ENCODE measurements at places on chromosomes 16 and 17.
A peak's percentile ranks its signal among the peaks of the same experiment; 100 is the strongest.

GRCh38 chr17:12983991-12984884 lies 33.6 kb downstream of the ELAC2 start:
- peak; percentile 94 for DNase-seq

- no peak for DNase-seq
These were observed 173.9 kb downstream of the SALL1 start for GRCh38 chr16:50977138-50977537.

- DNase-seq = peak; percentile 52
These were observed 32.8 kb downstream of the MYO15A start for GRCh38 chr17:18141210-18141803.

DNA sequence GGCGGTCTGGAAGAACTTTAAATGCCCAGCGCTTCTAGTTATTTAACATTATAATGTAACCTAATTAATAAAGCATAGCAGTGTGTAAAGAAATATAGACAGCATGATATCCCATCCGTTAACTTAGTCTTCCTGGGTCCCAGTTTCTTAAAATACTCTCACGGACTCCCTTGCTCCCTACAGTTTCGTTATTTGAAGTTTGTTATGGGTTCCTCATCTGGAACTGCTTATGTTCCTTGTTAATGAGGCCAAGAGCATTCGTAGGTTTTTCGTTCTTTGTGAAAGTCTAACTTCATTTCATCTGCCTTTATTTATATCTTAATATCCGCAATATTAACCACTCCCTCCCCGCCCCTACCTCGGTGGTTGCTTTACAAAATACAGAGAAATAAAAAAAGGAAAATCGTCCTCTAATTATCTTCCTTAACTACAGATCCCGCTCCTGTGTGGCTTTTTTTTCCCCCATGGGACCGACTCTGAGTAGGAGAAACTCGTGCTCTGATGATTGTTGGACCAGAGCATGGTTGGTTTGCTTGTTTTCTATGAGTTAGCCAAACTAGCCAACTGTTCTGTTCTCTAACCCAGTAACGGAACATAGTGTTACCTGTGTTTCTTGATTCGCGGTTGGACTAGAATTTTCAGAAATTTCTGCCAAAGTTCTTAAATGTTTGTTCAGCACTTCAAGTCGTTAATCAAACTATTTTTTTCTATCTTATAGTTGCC lies 863 bp downstream of the ADPRM start:
- peak; percentile 41 for DNase-seq

GRCh38 chr17:68684949-68685357 lies 83.8 kb upstream of the FAM20A start:
- DNase-seq = peak; percentile 89

- DNase-seq = no peak
These were observed 18.2 kb downstream of the DHX38 start for GRCh38 chr16:72111657-72112451.

DNA sequence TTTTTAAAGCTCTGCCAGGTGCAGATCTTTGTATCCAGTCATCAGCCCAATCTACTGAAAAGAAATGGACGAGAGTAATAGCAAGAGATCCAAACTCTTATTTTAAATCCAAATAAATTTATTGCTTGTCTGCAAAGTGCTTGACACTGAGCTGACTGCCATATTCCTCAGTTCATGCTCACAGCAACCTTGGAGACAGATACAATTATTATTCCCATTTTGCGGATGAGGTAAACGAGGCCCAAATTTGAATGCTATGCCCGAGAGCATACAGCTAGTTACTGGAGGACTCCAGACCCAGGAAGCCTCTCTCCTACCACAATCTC lies 620 bp downstream of the NOB1 start:
- no peak for DNase-seq

GRCh38 chr17:40547079-40547784 lies 18.0 kb downstream of the CCR7 start:
- no peak for DNase-seq

- no peak for DNase-seq
These were observed 8.1 kb downstream of the DEF8 start for GRCh38 chr16:89956505-89957215.

DNA sequence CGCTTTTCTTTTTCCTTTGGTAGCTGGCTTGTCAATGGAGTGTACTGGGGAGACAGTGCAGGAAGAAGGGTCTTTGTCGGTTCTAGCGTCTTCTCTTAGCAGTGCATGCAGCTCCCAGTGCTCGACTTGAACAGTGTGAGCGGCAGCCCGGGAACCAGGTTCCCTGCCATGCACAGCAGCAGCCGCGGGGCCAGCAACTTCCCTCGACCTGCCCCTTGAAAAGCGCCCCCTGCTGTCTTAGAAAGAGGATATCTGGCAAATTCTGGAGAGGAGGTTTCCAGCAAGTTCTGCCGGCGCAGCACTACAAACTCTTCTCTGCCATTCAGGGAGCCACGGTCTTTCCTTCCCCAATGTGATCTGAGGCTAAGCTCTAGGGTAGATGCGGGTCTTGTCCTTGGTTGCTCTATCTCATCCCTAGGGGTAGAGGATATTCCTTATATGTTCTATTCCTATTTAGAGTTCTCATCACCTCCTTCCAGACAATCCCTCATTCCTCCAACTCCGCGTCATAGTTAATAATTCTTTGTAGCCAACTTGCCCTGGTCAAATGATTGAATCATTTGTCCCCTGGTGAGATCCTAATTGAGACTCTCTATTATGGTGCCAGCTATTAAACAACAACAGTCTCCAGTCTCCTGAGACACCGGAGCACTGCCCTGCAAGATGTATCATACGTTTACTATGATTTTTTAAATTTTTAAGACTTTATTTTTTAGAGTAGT lies 451.3 kb downstream of the PMP22 start:
- DNase-seq = no peak

DNA sequence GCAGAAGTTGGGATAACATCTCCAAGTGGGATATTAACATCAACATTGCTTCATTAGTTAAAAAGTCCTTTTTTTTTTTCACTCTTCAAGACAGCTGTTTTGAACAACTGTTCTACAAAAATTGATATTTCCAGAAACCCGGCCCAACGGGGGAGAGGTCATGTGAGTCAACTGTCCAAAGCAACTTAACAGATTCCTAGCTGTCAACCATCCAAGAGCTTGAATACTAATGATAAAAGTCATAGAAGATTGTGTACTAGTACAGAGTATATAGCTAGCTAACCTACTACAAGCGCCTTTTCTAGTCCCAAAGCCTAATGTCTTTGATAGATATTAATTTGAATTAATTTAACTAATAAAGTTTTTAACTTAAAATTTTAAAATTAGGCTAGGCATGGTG lies 172.0 kb downstream of the CYB561 start:
- peak; percentile 60 for DNase-seq

DNA sequence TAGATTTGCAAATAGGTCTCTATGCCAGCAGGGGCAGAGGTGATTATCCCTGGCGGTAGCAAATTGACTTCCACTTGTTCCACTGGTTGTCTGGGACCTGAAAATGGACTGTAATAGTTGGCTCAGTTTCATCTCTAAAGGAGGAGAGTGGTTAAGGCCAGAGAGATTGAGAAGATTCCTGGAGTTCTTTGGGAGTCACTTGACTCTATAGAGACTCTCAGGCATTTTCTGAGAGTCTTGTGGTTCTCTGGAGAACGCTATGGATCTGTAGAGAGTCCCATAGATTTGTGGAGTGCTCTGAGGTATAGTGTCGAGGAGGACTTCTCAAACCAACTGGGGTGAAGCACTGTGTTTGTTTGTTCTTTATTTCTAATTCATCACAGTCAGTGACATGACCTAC lies 8.9 kb upstream of the PMP22 start:
- DNase-seq = no peak

DNA sequence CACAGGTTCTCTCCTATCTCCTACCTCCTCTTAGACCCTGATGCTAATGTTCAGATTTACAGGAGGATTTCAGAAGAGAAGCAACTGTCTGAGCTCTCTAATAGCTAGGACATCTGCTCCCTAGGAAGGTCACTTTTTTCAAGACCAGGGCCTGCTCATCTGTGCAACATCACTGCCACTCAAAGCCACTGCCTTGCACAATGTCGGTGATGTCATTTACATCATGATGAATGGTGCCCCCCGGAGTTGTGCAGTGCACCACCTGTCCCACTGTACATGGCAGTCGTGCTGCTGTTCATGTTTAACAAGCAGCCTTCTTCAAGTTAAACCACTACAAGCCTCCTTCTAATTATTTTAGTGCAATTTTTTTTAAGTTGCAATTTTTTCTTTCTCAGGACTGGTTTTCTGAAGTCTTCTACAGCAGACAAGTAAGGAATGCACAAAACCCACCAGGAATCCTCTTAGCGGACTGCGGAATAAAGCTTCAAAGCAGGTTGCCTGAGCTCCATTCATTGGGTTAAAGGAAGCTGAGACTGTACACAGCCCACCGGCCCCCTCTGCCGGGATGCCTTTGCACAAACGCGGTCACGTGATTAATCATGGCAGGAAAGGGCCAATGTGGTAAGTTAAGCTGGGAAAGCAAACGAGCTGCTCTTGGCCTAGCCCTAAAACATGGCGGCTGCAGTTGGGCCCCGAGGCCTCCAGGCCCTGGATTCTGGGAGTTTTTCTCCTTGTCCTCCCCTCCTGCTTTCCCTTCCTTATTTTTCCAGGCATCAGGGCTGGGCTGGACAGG lies 74.1 kb downstream of the MYH11 start:
- DNase-seq = no peak

- no peak for DNase-seq
These were observed 718 bp downstream of the SAT2 start for GRCh38 chr17:7626956-7627249.

- DNase-seq = no peak
These were observed 91.7 kb downstream of the TANGO6 start for GRCh38 chr16:68935008-68935407.

DNA sequence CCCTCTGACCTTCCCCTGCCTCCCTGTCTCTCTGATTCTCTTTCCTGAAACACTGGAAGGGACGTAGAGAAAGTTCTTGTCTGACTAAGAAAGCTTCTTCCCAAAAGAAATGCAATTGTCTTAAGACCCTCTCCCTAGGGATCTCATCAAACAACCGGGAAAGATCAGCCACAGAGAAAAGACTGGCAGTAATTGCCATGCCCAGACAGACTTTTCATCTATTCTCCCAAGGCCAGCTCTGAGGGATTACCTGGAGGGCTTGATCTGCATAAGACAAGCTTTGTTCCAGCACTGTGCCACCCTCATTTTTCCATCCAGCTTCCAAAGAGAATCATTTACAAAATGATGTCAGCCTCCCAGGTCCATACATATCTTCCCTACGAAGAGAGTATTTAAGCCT lies 38.8 kb upstream of the HS3ST3A1 start:
- no peak for DNase-seq

- DNase-seq = no peak
These were observed 90.4 kb upstream of the PLEKHM1 start for GRCh38 chr17:45580924-45581323.

- DNase-seq = no peak
These were observed 49.4 kb upstream of the MARCHF10 start for GRCh38 chr17:62857526-62857925.

DNA sequence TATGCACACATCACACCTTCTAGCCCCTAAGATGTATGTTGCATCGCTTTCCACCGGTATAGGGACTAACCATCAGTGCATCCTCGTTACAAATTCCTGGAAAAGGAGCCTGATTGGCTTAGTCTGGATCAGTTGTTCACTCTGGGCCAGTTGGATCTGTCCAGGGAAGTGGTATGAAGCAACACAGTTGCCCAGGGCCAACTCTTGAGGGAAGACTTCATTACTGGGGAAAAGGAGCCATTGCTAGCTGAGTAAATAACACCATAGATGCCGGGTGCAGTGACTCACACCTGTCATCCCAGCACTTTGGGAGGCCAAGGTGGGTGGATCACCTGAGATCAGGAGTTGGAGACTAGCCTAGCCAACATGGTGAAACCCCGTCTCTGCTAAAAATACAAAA lies 275.2 kb upstream of the RBFOX1 start:
- DNase-seq = no peak

- peak; percentile 85 for DNase-seq
These were observed 77.5 kb downstream of the KANSL1 start for GRCh38 chr17:46115699-46116098.

DNA sequence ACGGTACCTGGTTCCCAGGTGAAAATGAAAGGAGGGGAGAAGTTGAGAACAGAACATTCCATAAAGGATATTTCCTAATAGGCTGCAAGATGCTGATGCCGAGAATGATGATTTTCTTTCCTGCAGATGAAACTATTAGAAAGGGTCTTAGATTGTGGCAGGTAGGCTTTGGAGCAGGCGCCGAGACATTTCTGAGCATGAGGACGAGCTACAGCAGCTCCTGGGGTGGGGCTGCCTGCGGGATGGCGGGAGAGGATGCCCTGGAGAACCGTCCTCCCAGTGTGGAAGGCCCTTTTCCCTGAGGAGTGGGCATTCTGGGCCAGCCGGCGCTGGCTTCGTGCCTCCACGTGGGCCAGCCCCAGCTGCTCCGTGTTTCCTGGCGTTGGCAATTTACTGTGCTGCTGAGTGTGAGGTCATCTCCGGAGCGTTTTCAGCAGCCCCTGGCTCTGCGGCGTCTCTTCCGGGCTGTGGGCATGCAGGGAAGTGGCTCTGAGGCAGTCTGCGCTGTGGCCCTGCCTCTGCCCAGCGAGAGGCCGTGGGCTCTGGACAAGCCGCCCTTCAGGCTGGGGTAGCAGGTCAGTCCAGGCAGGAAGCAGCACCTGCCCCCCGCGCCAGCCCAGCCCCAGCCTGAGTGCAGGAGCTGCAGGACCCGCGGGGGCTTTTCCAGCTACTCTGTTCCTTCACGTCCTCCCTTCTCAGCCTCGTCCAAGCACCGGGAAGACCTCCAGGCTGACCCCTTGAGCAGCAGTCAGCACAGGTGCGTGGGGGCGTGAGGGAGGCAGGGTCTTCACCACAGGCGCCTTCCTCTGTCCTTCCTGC lies 12.2 kb downstream of the ENGASE start:
- no peak for DNase-seq

- DNase-seq = no peak
These were observed 8.4 kb downstream of the KRT39 start for GRCh38 chr17:40958086-40958953.

- DNase-seq = no peak
These were observed 16.7 kb downstream of the LLGL2 start for GRCh38 chr17:75542229-75542628.

- peak; percentile 31 for DNase-seq
These were observed 149.2 kb upstream of the TBX2 start for GRCh38 chr17:61250335-61250890.

DNA sequence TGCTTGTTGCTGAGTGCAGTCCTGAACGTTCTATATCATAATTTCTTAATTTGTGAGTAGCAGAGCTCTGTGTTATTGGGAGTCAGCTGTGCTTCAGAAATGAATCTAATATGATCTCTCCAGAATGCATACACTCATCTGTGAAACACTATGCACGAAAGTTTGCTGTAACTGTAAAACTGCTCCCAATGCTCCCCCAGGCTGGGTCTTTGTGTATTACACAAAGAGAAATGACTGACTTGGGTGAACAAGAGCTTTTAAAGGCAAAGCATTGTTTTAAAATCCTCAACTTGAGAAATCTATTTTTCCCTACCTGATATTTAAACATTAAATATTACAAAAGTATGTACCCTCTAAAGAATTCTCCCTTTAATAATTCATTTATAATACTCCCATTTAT lies 636.7 kb upstream of the KIF2B start:
- no peak for DNase-seq

- DNase-seq = no peak
These were observed 6.1 kb downstream of the SUMO2 start for GRCh38 chr17:75176625-75177024.

Data from AG10803 (cell line).